Pancreas (tissue), 10 donors: ENCODE measurements at places on chromosomes 4 and X. TPM values are rescaled to one million over a fixed set of nuclear protein-coding genes. Genes with fewer than 3 reads are reported as not detected.

WNK3 gene
- polyA plus RNA-seq: 0.63 TPM

SRPX2 gene
- polyA plus RNA-seq: 2.7 TPM

PPARGC1A gene
- 3.2 TPM for polyA plus RNA-seq

CAPN6 gene
- polyA plus RNA-seq: 2.3 TPM

DDX53 gene
- polyA plus RNA-seq: not detected

CXCL3 gene
- 2.5 TPM for polyA plus RNA-seq

OPRPN gene
- polyA plus RNA-seq: not detected

ASB12 gene
- 0.19 TPM for polyA plus RNA-seq

SLC38A5 gene
- 250 TPM for polyA plus RNA-seq
